HT1080 (cell line): ENCODE measurements at places on chromosomes 6 and 20.

DNA sequence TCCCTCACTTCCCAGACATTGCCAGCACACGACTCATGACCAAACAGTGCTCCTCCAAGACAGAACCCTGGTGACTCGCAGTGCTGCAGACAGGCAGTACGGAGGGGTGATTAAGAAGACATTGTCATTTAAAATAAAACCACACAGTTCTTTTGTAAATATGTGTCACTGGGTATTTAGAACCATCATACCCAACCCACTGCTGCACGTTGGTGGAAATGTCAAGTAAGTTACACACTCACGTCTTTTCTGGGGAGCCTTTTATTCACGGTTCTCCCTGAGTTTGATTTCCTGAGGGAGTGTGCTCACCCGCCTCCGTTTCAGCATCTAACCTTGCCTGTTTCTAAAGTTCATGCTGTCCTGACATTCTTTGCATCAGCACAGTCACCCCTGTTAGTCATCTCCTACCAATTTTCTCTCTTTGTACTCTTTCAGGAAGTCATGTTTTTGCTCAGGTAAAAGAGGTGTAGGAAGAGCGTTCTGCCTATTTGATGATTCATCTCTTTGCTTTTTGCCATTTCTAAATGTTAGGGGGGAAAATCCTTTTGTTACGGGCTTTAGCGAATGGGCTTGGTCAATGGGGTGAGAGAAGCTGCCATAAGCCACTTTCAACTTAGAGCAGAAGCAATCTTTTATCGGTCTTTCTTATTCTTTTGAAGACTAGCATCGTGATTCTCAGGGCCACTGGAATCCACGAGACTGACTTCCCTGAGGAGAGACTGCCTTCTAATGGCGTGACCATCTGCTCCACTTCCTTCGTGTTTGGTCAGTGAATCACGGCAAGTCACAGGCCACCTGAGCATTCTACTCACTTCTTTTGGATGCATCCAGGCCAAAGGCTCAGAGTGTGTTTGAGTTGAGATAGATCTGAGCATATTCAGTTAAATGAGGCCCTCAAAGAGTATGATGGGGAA is 512.8 kb upstream of the JARID2 start:
- DNase-seq: peak; percentile 91

DNA sequence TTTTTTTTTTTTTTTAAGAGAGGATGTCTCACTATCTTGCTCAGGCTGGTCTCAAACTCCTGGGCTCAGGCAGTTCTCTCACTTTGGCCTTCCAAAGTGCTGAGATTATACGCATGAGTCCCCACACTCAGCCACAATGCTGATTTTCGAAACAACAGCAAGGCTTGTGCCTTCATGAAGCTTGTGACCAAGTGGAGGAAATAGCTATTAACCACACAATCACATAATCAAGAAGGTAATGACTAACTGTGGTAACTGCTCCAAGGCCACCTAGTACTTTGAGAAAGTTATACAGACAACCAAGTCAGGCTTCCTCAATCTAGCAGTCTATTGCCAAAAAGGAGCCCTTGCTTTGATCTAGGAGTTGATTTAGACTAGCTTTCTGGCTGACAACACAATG is 46.3 kb downstream of the SOD2 start:
- peak; percentile 25 for DNase-seq

- DNase-seq: no peak
Observed at GRCh38 chr20:24952376-24953208, 3.5 kb downstream of the CST7 start.

DNA sequence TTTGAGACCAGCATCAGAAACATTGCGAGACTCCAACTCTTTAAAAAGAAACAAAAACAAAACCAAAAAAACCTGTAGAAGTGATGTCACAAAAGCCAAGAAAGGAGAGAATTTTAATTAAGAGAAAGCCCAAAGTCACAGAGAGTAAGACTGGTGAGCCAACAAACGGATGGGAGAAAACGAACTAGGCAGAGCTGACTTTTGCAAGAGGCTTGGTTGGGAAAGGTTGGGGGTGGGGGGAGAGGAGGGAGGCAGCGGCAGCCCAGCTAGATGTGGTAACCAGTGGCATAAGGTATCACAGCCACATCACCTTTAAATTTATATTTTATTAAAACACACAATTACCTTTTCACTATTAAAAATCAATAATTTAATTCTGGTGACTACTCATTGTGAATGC is 23.5 kb downstream of the NOL7 start:
- DNase-seq: no peak

GRCh38 chr6:118253741-118254140 is 294.4 kb upstream of the PLN start:
- no peak for DNase-seq

DNA sequence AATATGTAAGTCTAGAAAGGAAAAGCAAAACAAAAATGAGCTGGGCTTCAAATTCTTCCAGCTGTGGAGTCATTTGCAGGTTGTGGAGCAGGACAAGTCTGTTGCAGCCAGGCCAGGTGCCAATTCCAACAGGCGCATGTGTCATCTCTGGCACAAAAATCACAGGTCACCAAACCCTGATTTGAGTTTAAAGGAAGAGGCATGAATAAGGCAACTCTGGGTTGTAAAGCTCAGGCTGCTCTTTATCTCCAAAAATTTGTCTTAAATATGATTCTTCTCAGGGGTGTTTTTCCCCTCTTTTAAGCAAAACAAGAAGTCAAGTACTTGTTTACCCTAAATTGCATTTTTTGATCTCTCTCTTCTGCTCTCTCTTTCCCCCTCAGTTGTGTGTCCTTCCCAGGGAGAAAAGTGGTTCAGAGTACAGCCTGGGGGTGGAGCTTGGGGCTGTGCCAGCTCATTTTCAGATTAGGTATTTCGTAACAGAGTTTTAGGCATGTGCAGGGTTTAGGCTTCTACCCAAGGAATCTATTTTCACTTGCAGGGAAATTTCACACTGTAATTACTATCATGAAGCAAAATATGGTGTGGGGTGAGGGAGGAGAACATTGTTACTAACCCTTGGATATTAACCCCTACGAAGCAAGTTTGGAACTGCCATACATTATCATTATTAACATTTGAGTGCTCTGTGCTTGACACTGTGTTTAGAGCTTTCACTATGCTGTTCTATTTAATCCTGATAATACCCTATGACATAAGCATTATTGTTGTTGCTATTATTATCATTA is 8.3 kb upstream of the NCOA3 start:
- peak; percentile 58 for DNase-seq

DNA sequence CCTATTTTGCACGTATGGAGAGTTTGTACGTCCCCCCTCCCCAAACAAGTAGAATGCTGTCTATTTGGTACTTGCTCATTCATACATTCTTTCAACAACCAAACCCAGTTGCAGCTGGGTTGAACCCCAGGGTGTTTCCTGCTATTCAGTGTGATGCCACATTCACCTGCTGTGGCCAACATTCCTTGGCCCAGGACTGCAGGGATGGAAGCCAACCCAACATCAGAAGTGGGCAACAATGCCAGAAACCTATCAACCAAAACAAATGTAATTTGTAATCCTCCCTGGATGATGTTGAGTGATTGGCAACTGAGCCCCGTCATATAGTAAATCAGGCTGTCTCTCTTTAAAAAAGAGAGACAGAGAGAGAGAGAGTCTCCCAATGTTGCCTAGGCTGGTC is 8.9 kb downstream of the NT5E start:
- peak; percentile 73 for DNase-seq

DNA sequence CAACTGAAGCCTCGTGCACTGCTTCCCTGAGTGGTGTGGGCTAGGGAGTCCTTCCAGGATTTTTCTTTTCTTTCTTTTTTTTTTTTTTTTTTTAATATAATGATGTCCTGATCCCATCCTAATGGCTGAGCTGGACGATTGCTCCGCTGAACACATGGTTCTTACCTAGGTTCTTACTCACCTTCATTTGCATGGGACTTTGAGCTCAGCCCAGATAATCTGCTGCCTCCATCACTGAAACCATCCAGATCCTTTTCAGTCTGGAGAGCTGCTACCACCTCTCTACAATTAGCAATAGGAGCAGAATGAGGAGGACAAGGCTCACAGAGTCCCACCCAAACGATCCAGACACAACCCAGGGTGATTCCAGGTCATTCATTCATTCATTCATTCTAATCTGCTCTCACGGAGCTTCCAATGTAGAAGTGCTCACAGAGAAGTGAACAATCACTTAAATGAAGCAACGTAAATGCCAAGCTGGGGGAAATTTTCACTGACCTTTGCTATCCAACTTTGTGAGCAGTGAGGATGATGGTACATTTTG is 246.3 kb upstream of the RREB1 start:
- DNase-seq: no peak

DNA sequence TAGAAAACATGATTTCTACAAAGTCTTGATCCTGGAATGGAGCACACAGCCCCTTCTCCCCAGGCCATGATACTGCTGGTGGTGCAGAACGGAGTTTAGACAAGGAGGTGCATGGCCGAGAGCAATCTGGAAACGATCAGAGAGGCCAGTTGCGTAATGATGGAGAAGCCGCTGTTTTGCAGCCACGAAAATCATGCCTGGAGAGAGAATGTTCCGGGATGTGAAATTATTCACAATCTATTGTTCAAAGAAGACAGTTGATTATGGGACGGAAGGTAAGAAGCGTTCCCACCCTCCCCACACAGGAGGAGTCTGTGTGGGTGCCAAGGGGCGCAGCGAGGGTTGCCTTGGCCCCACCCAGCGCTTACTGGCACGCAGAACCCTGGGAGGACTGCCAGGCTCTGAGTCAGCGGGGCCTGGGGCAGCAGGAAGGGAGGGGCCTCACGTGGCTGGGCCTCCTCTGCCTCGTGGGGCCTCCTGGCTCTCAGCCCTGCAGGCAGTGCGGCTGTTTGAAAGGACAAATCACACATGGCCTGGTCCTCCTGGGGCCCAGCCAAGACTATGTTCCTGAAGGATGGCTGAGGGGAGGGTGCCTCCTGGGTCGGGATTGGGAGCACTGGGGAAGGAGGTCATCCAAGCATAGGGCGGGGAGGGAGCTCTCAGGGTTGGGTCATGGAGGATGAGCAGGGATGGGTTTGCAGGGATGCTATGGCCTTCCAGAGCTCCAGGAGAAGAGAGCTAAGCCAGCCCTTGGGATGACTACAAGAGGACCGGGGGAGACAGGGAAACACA is 8.7 kb upstream of the AP5S1 start:
- peak; percentile 100 for DNase-seq

- DNase-seq: no peak
Observed at GRCh38 chr6:32148289-32149091, 3.2 kb downstream of the PRRT1 start.

GRCh38 chr20:37323985-37324384 is 22.0 kb upstream of the SRC start:
- DNase-seq: no peak

GRCh38 chr6:140462453-140463311 is 1088.2 kb upstream of the CITED2 start:
- DNase-seq: no peak

DNA sequence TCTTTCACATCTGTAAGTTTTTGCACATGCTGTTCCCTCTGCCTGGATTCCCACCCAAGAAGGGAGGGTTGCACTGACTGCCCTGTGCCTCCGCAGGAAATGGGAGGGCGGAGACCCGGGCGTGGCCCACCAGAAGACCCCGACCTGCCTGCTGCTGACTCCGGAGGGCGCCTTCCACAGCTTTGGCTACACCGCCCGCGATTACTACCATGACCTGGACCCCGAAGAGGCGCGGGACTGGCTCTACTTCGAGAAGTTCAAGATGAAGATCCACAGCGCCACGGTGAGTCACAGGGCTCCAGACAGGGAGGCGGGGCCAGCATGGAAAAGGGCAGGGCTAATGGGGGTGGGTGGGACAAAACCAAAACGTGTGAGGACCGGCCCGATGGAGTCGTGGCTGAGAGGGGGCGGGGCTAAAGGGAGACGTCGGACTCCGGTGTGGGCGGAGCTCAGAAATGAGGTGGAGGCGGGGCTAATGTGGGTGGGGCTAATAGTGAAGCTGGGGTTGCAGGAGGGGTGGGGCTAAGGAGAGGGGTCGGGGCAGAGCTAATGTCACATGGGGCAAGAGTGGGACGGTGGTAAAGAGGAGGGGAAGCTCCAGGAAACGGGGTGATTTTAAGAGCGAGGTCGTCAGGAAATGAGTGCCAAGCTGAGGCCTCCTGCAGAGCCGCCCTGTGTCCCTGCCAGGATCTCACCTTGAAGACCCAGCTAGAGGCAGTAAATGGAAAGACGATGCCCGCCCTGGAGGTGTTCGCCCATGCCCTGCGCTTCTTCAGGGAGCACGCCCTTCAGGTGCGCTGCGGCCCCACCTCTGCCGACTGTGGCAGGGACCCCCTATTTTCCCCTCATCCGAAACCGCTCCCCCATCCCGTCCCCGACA is 12.6 kb downstream of the HSPA12B start:
- DNase-seq: no peak

- DNase-seq: no peak
Observed at GRCh38 chr6:167226383-167226685, 64.8 kb upstream of the UNC93A start.

GRCh38 chr20:47765691-47766594 is 19.3 kb downstream of the SULF2 start:
- DNase-seq: peak; percentile 8
